NCI-H2107 (cell line): ENCODE measurements at places on chromosomes 1 and 21.
A peak's percentile ranks its signal among the peaks of the same experiment; 100 is the strongest.

- no peak for DNase-seq
Measured at GRCh38 chr1:183144752-183145151, 41.3 kb upstream of the LAMC2 start.

GRCh38 chr1:205575294-205575885 is 56.4 kb downstream of the ELK4 start:
- no peak for DNase-seq

- no peak for DNase-seq
Measured at GRCh38 chr1:223454959-223455358, 61.7 kb downstream of the CCDC185 start.

DNA sequence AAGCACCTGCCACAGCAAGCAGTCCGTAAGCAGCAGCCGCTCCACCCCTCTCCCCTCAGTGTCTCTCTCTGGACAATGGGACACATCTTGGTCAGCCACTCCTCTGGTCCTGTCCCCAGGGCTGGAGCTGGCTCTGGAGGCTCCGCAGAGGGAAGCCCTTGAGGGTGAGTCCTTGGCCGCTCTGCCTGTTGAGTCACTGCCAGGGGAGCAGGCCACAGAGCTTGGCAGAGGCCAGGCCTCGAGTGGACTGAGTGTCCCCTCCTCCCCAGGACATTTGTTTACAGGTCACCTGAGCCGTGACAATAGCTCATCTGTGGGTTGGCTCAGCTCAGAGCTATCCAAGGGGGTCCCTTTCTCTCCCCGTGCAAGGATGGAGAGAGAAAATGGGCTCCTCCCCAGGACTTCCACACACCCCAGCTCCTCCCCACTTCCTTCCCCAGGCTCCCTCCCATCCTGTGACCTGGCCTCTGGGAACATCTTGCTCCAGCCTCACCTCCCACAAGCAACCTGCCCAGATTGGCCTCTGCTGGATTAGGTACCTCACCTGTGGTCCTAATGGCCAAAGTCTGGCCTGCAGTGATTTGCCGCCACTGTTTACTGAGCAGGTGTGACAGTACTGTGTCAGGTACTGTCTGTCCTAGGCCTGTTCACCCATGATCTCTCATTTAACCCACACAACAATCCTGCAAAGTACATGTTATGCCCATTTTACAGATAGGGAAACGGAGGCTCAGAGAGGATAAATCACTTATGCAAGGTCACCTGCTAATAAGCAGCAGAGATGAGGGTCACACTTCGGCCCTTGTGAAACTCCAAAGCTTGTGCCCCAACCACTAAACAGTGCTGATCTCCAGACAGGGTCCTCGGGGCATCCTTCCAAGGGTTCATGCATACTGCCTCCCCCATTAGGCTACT is 4.8 kb downstream of the FAM131C start:
- no peak for DNase-seq

DNA sequence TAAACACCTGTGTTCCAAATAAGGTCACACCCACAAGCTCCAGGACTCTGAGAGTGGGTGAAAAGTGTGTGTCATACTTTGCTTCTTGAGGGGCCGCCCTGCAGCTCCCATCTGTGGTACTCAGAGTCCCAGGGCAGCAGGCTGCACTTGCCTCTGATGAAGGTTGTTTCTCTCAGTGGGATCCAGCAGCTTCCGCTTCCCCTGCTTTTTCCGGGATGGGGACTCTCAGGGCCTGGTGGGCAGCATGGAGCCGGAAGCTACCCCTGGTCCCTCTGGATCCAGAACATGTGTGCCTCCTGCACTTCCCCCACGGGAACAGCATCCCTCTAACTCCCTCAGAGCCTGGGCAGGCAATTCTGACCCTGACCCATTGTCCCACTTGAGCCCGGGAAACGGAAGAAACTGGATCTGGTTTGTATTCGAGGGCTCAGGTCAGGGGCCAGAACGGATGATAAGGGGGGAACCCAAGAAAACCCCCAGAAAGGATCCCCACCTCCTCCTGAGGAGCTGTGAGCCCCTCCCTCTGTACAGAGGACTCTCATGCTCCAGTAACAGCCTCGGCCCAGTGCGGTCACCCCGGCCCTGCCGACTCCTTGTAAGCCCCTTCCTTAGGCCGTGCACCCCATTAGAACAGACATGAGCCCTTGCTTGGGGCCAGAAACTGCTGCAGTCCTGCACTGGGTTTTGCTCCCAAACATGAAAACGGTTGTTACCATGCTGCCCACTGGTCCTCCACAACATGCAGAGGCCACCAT is 189.5 kb upstream of the C1orf174 start:
- no peak for DNase-seq

DNA sequence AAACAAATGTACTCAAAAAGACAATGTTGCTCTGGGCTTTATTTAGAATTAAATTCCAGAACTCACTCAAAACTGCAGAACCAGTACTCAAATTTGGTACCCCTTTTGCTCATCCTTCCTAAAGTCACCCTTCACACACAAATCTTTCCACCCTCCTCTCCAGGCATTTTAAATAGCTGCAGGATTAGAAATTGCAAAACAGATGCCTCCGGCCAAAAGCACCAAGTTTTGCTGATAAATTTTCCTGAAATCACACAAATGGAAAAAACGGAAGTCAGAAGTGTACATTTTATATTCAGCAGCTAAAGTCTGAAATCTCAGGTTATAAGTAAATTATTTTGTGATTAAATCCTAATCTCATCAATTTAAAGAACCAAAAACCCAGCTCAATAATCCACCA is 147.0 kb downstream of the NRIP1 start:
- DNase-seq, result no peak

DNA sequence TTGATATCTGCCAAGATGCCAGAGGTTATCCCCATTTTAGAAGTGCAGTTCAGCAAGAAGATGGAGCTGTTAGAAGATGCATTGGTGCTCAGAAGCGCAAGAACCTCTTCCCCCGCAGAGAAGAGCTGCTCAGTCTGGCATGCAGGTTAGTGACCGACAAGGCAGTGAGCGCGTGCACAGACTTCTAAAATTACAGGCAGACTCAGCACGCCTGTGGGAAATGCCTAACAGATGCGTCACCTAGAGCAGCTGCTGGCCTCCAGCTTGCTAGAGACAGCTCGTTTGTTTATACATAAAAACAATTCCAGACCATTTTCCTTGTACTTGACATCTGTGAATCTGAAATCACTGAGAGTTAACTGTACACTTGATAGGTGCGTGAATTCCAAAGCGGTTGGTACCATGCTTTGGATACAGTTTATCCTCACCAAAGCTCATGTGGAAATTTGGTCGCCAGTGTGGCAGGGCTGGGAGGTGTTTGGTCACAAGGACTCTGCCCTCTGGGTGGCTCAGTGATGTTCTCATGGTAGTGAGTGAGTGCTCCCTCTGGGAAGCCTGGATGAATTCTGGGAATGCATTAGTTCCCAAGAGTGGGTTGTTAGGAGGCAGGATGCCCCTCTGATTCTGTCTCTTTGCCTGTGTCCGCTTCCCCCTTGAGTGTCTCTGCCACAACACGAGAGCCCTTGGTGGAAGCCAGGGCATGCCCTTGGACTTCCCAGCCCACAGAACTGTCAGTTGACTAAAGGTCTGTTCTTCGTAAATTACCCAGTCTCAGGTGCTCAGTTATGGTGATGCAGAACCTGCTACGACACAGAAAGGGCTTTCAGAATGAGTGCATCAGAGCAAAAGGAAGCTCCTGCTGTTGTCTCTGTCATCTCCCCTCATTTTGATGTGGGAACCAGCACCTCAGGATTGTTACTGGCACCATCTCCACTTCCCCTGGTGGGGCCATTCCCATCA is 24.4 kb downstream of the SNAP47 start:
- DNase-seq, result peak; percentile 73

- no peak for DNase-seq
Measured at GRCh38 chr1:153302308-153302707, 10.4 kb downstream of the PGLYRP3 start.

GRCh38 chr1:74402873-74403272 is 109.5 kb downstream of the LRRC53 start:
- DNase-seq, result no peak

GRCh38 chr1:170126696-170127095 is 19.1 kb upstream of the NTMT2 start:
- no peak for DNase-seq

DNA sequence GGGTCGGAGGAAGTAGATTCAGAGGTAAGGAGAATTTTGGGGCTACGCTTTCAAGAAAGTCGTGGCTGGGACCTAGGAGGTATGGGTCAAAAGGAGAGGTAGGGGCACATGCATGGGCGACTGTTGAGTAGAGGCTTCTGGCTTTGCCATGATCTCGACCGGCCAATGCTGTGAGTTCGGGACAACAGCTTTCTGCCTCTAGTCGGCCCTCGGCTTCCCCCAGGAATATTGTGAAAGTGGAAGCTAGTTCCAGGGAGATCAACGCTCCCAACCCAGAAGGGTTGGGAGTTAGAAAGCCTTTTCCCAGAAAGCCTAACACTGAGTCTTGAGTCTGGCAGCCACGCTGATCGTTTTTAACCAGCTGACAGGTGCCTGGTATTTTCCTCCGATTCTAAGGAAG is 69.0 kb downstream of the ZNF678 start:
- no peak for DNase-seq

GRCh38 chr1:154843636-154844296 is 26.3 kb downstream of the KCNN3 start:
- no peak for DNase-seq

GRCh38 chr1:41412748-41413147 is 51.5 kb downstream of the FOXO6 start:
- no peak for DNase-seq

- DNase-seq, result peak; percentile 88
Measured at GRCh38 chr1:205812878-205813754, at the start of gene SLC41A1. TSS of gene SLC41A1 (minus strand) at chr1:205813198. CDS start at chr1:205810441, 2,757 bp downstream.

DNA sequence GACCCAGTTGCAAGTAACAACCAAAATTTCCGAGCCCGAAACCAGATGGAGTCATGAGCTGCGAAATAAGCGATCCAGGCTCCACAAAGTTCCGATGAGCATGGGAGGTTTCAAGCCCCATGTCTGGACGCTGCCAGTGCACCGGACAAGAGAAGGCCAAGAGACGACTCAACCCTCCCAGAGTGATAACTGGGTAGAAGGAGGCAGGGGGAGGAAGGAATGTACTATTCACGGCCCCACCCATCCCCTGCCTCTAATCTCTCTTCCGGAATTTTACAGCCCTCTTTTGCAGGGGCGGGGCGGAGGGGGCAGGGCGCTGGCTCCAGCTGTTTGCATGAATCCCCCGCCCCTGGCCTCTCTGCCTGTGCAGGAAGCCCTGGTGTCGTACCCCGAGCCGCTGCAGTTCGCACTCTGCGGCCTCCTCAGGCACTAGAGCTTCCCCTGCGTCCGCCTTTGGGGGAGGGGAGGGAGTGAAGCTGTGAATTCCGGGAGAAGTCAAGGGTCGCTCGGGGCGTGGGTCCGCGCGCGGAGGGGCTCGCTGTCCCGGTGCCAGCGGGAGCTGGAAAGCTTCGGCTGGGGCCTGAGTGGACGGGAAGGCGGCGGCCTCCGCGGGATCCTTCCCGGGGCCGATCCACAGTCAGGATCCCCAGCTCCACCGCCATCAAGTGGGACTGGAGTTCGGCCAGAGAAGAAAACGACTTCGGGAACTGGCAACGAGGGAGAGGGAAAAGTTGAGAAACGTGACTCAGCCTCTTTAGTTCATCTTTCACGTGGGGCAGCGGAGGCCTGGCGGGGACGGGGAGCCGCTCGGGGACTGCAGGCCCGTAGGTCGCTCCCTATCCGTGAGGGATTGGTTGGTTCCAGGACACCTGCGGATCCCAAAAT is 6.3 kb upstream of the PTP4A2 start:
- DNase-seq, result no peak

GRCh38 chr1:94240822-94241221 is 3.4 kb upstream of the ARHGAP29 start:
- DNase-seq, result no peak

GRCh38 chr1:8326265-8326664 is 8.4 kb downstream of the SLC45A1 start:
- no peak for DNase-seq

GRCh38 chr1:172179918-172180317 is 240.6 kb upstream of the C1orf105 start:
- DNase-seq, result no peak

- DNase-seq, result peak; percentile 26
Measured at GRCh38 chr1:14778898-14779865, 180.7 kb downstream of the KAZN start.

- DNase-seq, result no peak
Measured at GRCh38 chr21:45695086-45695485, 51.6 kb downstream of the PCBP3 start.

GRCh38 chr1:157371221-157371620 is 181.1 kb downstream of the FCRL5 start:
- no peak for DNase-seq

DNA sequence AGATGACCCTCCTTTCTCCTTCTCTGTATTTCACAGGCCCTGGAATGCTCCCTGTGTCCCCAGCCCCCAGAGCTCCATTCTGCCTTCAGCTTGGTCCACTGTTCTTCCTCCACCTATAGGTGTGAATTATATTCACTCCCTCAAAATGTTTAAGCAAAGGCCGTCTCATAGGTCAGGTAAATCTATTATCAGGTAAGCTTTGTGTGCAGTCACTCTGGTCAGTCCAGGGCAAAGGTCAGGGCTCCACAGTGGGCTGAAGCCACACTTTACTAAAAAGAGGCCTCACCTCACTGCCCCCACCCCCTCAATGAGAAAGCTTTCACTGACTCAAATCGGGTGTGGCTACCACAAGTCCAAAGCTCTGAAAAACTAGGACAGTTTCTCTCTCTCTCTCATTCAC is 65.9 kb downstream of the DNTTIP2 start:
- DNase-seq, result no peak

- no peak for DNase-seq
Measured at GRCh38 chr21:27645285-27645684, 678.4 kb upstream of the ADAMTS5 start.

DNA sequence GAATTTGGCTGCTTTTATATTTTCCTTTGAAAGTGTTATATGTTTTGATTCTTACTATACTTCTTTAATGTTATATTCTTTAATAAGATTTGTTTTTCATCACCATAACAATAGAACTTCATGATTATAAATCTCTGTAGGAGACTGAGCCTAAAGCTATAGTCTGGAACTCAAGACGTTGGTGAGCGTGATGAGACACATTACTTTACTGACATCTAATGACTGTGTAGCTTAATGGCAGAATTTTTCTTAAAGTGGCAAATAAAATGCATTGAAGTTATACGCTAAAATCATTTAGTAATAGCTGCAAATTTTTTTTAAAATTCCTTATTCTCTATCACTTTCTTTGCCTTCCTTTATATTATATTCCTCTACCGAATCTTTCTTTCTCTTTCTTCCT is 56.1 kb upstream of the HAO2 start:
- no peak for DNase-seq

- DNase-seq, result no peak
Measured at GRCh38 chr1:115977499-115978258, 1.4 kb downstream of the SLC22A15 start.

GRCh38 chr1:107450899-107451664 is 310.2 kb downstream of the NTNG1 start:
- no peak for DNase-seq

GRCh38 chr21:39518055-39518846 is 66.5 kb downstream of the SH3BGR start:
- DNase-seq, result peak; percentile 73

- DNase-seq, result no peak
Measured at GRCh38 chr1:183995322-183996039, 42.0 kb downstream of the COLGALT2 start.
